ENCODE measurements at places on chromosomes 1 and 21. TPM values are rescaled to one million over a fixed set of nuclear protein-coding genes. Genes with fewer than 3 reads are reported as not detected.

The GUCA2B gene
- polyA plus RNA-seq = not detected

The EDARADD gene
- 0.15 TPM for polyA plus RNA-seq

The NTMT2 gene
- polyA plus RNA-seq = 0.59 TPM

The MAEL gene
- 0.56 TPM for polyA plus RNA-seq

The IL12RB2 gene
- polyA plus RNA-seq = 0.51 TPM

The GBP4 gene
- polyA plus RNA-seq = 3.3 TPM

The KCNK1 gene
- 31.4 TPM for polyA plus RNA-seq

The WASF2 gene
- 98.5 TPM for polyA plus RNA-seq

The MFN2 gene
- 82.1 TPM for polyA plus RNA-seq

The CAPZA1 gene
- 26.4 TPM for polyA plus RNA-seq

The TAS1R3 gene
- polyA plus RNA-seq = 0.24 TPM
